GM18507 (cell line): ENCODE measurements at places on chromosomes 3 and 15.

- no peak for DNase-seq
Measured at GRCh38 chr3:75272691-75273090, 391.4 kb upstream of the FRG2C start.

DNA sequence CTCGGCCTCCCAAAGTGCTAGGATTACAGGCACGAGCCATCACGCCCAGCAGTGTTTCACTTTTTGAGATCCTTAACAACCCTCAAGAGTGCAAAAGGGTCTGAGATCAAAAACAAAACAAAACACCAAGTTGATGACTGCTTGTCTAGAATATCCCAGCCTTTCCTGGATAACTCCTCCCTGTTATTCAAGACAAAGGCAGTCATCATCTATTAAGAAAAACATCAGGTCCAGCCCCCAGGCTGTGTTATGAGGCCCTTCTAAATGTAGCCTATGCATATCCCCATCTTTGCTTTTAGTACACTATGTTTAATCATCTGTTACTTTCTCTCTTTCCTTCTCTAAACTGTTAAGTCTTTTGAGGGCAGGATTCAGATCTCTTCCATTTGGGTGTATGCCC is 150.1 kb upstream of the FHIT start:
- no peak for DNase-seq

GRCh38 chr15:22795206-22796063 is 9.0 kb downstream of the NIPA1 start:
- DNase-seq = no peak

- DNase-seq = no peak
Measured at GRCh38 chr3:175338775-175339535, 479.8 kb downstream of the NAALADL2 start.

GRCh38 chr3:45679805-45680204 is 9.4 kb upstream of the SACM1L start:
- DNase-seq = no peak

DNA sequence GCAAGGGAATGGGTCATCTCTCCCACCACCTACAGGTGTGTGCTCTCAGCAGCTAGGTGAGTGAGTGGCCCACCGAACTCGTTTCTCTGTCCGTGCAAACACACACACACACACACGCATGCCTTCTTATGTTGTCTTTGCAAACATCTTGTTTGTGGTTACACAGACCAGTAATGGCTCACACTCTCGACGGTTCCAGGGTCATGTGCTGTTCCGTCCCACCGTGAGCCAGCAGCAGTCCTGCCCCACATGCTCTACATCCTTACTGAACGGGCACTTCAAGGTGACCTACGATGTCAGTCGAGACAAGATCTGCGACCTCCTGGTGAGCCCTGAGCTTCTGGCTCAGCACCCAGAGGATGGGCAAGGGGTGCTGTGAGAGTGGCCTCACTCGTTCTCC is 4.3 kb downstream of the ITIH1 start:
- no peak for DNase-seq
